Testis (tissue), 5 donors: ENCODE measurements at places on chromosomes 2 and 18. TPM values are rescaled to one million over a fixed set of nuclear protein-coding genes. Genes with fewer than 3 reads are reported as not detected.

Gene SPIRE1
- 83.5 TPM for polyA plus RNA-seq

Gene ZNF892
- polyA plus RNA-seq = 7.1 TPM

Gene ADGRF3
- 1.6 TPM for polyA plus RNA-seq

Gene MAP3K19
- polyA plus RNA-seq = 15.1 TPM

Gene PAIP2B
- 4.5 TPM for polyA plus RNA-seq

Gene PPM1B
- polyA plus RNA-seq = 50.7 TPM

Gene ACVR1C
- 0.47 TPM for polyA plus RNA-seq

Gene PLGLB1
- polyA plus RNA-seq = 1.1 TPM

Gene UGT1A8
- not detected for polyA plus RNA-seq

Gene OTOS
- polyA plus RNA-seq = 1.2 TPM

Gene SELENOI
- polyA plus RNA-seq = 8.7 TPM

Gene FN1
- polyA plus RNA-seq = 245 TPM

Gene CXCR1
- 0.61 TPM for polyA plus RNA-seq

Gene STARD6
- polyA plus RNA-seq = 42.6 TPM

Gene TEKT4
- polyA plus RNA-seq = 25.3 TPM

Gene CPO
- polyA plus RNA-seq = 0.90 TPM

Gene POTEC
- polyA plus RNA-seq = 10.8 TPM

Gene TEX44
- 166 TPM for polyA plus RNA-seq

Gene HAAO
- polyA plus RNA-seq = 6.0 TPM

Gene EVA1A
- polyA plus RNA-seq = 5.2 TPM

Gene EPHA4
- 47.4 TPM for polyA plus RNA-seq

Gene LIMS3
- polyA plus RNA-seq = 2.6 TPM

Gene THADA
- polyA plus RNA-seq = 29.5 TPM

Gene CNDP1
- 0.40 TPM for polyA plus RNA-seq

Gene PIEZO2
- polyA plus RNA-seq = 3.5 TPM

Gene SF3B6
- polyA plus RNA-seq = 142 TPM

Gene DTNA
- 18.9 TPM for polyA plus RNA-seq

Gene SPATA3
- polyA plus RNA-seq = 211 TPM

Gene B4GALT6
- 12.1 TPM for polyA plus RNA-seq

Gene QPCT
- polyA plus RNA-seq = 5.6 TPM

Gene LAMA1
- polyA plus RNA-seq = 35.7 TPM

Gene COLEC11
- 12.7 TPM for polyA plus RNA-seq

Gene TTC39C
- 70.4 TPM for polyA plus RNA-seq
